Fibroblast of skin of left quadriceps (primary cell): ENCODE measurements at places on chromosomes 12 and 14.
A peak's percentile ranks its signal among the peaks of the same experiment; 100 is the strongest.

GRCh38 chr14:79318371-79318770, 892.9 kb downstream of the DIO2 start:
- DNase-seq: no peak

- no peak for DNase-seq
Observed at GRCh38 chr12:7383157-7383556, 60.8 kb downstream of the CD163L1 start.

GRCh38 chr12:114932806-114933205, 248.8 kb upstream of the TBX3 start:
- DNase-seq: no peak

- no peak for DNase-seq
Observed at GRCh38 chr12:90287585-90287984, 578.9 kb upstream of the ATP2B1 start.

DNA sequence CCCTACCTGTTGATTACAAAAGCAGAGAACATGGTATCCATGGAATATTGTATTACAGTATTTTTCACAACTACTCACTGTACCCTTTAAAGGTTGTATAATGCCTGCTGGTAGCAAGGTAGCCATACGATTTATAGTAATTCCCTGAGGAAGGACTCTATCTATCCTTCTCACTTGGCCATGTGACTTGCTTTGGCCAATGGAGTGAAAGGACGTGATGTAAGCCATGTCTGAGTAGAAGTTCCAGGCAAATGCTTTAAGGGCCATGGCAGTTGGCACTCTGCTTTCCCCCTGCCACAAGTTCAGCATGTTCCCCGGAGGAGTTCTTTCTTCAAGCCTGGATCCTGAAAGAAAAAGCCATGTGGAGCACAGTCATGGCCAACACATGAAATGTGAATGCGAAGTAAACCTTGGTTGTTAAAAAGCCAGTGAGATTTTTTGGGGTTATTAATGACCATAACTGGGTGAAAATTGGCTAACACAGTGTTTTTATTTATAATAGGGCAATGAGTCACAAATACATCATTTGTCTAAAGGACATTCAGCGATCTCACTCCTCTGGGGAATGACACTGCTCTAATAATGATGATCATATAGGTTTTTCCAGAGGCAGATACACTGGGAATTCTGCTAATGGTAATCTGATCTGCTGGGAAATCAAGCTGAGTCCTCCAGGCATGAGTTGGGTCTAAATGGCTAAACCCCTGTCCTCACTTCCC, 67.4 kb upstream of the SLC38A2 start:
- no peak for DNase-seq

- DNase-seq: no peak
Observed at GRCh38 chr14:104633276-104634137, 28.9 kb upstream of the TMEM179 start.

- DNase-seq: peak; percentile 29
Observed at GRCh38 chr12:5988659-5989116, 43.6 kb upstream of the ANO2 start.

- no peak for DNase-seq
Observed at GRCh38 chr14:75283162-75283832, 4.7 kb downstream of the FOS start.

DNA sequence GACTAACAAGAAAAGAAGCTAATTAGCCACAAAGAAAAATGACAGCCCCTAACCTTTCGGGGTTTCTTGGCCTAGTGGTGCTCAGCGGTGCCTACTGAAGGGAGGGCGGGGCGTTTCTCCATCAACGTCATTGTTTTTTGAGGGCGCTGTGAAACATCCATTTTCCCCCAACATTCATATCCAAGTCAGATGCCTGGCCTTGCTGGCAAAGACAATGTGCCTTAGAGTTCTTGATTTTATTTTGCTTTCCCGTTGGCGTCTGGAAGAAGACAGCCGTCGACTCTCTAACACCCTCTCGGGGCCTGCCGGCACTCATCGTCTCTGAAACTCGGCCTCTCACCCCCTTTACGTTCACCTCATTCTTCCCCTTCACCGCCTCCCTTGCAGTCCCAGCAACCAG, 154.5 kb downstream of the PHETA1 start:
- no peak for DNase-seq

DNA sequence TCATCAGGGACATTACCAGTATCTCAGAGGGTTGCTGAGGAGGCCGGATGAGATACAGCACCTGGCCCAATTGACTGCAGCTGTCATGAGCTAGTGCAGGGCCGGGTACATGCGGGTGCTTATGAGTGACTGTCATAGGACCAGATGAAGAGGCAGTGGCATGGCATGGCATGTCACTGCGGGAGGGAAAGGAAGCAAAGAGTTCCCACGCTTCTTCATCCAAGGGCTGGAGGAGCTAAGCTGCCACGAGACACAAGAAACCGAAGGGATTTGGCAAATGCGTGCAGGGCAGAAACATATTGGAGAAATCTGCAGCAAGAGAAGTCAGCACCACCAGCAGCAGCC, 10.7 kb upstream of the GPX2 start:
- DNase-seq: no peak

DNA sequence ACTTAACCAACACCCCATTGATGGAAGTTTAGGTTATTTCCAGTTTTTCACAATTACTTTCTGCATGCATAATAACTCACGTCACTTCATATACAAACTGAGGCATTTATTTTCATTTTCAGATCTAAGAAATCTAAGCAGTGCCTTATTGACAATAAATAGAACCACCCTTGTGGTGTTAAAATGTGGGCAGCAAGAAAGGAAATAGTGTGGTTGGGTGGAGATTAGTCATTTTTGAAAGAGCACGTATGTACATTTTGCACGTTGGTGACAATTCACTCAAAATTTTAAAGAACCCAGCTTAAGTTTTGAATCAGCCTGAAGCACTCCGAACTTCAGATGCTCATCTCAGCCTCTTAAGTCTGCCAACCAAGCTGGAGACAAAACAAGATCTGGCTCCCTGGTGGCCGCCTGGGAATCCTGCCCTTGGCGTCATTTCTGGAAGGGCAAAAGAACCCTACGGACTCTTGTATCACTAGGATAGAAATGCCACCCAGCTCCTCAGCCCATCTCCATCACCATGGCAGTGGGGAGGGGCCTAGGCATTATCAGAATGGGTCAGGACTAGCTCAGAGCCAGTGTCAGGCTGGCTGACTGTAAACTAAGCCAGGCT, 89.5 kb upstream of the BCL2L14 start:
- DNase-seq: peak; percentile 21

DNA sequence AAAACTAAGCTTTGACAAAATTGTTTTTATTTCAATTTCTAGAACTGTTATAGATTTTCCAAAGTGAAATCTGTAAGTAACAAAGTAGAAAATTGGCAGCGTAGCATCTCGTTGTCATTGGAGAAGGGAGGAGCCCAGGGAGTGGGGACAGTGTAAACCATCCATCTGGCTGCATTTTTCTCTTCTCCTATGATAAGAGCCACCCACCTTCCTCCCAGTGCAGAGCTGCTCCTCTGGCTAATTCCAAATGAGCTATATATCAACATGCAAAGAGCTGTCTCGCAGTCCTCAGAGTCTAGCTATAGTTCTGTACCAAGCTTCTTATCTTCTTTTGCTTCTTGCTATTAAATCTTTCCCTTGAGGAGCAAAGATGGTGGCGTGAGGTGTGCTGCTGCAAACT, 56.6 kb downstream of the SCN8A start:
- DNase-seq: no peak

- no peak for DNase-seq
Observed at GRCh38 chr12:20800160-20800559, 10.3 kb upstream of the SLCO1B3 start.

DNA sequence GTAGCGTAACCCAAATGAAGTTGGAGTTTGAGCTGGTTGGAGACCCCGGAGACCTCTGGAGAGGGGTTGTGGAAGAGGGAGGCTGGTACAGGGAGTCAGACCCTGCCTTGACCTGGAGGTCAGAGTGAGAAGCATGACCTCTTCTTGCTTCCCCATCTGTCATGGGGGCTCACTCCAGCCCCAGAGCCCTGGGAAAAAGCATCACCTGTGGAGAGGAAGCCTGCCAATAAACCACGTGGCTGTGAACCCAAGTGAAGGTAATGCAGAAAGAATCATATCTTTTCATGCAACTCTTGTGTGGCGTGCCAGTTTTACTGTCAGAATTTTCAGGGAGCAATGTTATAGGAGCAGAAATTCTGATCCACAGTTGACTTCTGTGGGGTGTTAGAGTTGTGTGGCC, 178.5 kb upstream of the PRICKLE1 start:
- DNase-seq: no peak

GRCh38 chr12:40055228-40055579, 50.7 kb downstream of the SLC2A13 start:
- no peak for DNase-seq

- peak; percentile 62 for DNase-seq
Observed at GRCh38 chr12:100127766-100128511, 14.7 kb downstream of the BLTP3B start.

GRCh38 chr14:24885410-24885913, 164.5 kb downstream of the STXBP6 start:
- no peak for DNase-seq

GRCh38 chr14:95318399-95319311, 1.1 kb downstream of the CLMN start:
- no peak for DNase-seq

GRCh38 chr14:76937181-76938091, 91.1 kb downstream of the IRF2BPL start:
- DNase-seq: peak; percentile 75

- no peak for DNase-seq
Observed at GRCh38 chr14:74840603-74841030, 35.3 kb downstream of the PROX2 start.

DNA sequence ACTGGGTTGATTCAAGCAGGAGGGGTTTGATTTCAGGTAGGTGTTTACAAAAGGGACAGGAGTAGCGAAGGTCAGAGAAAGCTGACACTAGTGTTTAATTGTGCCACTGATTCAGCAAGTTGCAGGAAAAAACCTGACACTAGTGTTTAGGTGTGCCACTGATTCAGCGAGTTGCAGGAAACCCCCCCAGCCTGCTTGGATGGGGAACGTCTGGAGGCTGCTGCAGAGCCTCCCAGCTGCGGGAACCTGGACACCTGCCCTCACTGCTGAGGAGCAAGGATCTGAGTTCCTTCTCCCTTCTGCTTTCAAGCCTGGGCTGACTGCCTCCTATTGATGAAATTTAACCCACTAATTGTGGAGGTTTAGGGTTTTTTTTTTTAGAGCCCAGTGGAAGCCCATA, 84.2 kb downstream of the AVPR1A start:
- DNase-seq: no peak

- DNase-seq: no peak
Observed at GRCh38 chr12:131620520-131620919, 90.4 kb upstream of the SFSWAP start.

- no peak for DNase-seq
Observed at GRCh38 chr12:21438643-21439042, 1.2 kb downstream of the PYROXD1 start.

DNA sequence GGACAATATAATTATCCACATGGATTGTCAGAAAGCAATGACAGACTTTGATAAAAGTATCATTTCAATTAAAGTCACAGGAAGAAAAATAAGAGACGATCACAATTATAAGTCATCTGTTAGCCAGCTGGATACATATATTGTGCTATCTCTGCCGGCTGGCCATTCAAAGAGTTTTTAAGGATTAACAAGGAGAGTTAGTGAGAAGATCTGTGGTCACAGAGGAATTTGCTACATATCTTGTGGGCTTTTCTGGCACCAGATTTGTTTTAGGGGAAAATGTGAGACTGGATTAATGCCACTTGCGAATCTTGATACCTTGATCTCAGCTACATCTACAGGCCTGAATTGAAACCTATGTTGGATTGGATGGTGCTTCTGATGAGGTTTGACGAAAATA, 90.9 kb upstream of the MANSC4 start:
- peak; percentile 92 for DNase-seq

DNA sequence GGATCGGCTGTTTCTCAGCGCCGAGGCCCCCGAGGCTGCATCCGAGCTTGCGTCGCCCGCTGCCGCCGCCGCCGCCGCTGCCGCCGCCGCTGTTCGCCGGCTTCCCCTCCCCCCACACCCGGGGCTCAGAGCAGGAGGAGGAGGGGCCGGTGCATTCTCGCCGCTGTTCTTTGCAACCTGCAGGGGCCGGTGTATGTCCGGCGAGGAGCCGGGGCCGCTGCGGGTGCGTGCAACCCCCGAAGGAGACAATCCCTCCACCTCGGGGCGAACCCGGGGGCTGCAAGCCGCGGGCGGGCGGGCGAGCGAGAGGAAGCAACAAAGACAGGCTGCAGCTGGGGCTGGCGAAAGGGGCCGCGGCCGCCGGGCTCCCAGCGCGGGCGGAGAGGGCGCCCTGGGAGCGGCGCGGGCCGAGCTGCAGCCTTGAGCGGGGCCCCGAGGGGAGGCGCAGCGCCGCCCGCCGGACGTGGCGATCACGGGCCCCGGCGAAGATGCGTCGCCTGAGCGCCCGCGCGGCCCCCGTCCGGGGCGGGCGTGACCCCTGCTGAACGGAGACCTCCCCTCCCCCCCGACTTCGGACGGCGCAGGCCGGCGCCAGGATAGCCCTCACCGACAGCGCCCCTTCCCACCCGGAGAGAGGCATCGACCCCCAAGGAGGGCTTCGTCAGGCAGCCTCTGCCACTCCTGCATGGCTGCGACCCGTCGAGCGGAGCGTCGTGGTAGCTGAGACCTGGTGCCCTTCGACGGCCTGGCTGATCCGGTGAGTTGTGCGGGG, 702 bp downstream of the FAM222A start:
- DNase-seq: peak; percentile 7

- no peak for DNase-seq
Observed at GRCh38 chr12:108985750-108986149, 35.1 kb downstream of the SVOP start.

DNA sequence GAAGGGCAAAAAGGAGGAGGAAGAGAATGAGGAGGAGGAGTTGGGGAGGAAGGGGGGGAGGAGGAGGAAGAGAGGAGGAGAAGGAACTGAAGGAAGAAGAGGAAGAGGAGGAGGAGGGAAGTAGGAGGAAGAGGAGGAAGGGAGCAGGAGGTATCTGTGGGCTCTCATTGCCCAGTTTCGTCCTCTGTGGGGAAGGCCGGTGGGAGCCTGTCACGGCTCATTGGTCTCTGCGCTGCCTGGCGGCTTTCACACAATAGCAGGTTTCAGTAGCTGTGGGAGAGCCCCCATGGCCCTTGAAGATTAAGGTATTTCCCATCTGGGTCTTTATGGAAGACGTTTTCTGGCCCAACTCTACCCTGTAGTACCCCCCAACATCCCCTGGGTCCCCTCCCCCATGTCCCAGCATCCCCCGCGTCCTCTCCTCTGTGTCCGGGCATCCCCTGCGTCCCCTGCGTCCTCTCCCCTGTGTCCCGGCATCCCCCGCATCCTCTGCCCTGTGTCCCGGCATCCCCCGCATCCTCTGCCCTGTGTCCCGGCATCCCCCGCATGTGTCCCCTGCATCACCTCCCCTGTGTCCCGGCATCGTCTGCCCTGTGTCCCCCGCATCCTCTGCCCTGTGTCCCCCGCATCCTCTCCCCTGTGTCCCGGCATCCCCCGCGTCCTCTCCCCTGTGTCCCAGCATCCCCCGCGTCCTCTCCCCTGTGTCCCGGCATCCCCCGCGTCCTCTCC, 278.2 kb upstream of the SFSWAP start:
- no peak for DNase-seq

DNA sequence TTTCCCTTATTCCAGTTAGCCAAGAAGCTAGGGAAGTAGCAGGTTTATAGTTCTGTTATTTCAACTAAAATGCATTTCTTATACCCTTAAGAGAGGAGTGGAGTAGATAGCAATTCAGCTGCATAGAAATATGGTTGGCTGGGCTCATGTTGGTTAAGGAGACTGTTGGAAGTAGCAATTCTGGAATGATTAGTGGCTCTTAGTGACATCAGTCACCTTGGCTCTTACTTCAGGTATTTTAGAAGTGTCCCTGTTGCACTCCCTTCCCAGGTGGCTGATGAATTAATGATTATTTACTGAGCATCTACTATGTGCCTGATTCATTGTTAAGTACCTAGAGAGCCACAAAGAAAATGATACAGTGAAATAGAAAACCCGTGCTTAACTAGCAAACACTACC, 128.1 kb downstream of the MGST1 start:
- no peak for DNase-seq
